ENCODE measurements at places on chromosomes 3 and 15.

DNA sequence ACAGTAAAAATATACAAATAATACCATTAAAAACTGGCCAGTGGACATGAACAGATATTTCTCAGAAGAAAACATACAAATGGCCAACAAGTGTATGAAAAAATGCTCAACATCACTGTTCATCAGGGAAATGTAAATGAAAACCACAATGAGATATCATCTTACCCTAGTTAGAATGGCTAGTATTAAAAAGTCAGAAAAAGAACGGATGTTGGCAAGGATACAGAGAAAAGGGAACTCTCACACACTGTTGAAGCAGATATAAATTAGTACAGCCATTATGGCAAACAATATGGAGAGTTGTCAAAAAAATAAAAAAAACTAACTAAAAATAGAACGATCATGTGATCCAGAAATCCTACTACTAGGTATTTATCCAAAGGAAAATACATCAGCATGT lies 222.7 kb upstream of the NAALADL2 start:
- no peak for DNase-seq

GRCh38 chr3:64813326-64813725 lies 125.5 kb upstream of the ADAMTS9 start:
- no peak for DNase-seq

GRCh38 chr15:65535192-65535591 lies 4.9 kb downstream of the HACD3 start:
- no peak for DNase-seq

GRCh38 chr3:50890688-50891344 lies 216.1 kb downstream of the DOCK3 start:
- no peak for DNase-seq

DNA sequence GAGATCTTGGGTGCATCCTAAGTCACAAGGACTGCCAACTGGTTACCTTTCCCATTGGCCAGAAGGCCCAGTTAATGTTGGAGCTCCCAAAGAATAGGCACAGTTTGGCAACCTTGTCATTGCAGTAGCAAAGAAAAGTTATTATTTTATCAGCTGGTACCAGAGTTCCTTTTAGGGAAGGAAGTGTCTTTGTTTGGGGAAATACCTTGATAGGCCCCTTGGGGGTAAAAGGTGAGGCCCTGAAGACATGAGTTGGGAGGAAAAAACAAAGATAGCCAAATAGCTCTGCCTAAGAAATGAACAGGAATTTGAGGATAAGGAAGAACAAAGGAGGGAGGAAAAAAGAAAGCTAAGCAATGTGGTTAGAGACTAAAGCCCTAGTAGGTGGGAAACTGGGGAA lies 85.8 kb downstream of the ANP32A start:
- no peak for DNase-seq

GRCh38 chr3:52023860-52024764 lies 28.4 kb upstream of the RPL29 start:
- no peak for DNase-seq

- DNase-seq, result no peak
Observed at GRCh38 chr3:68207327-68207726, 552.9 kb upstream of the SUCLG2 start.

- DNase-seq, result no peak
Observed at GRCh38 chr3:37814547-37814946, 47.1 kb upstream of the CTDSPL start.

- no peak for DNase-seq
Observed at GRCh38 chr15:72825829-72826228, 42.3 kb upstream of the ADPGK start.

- no peak for DNase-seq
Observed at GRCh38 chr3:8968375-8968882, 5.2 kb upstream of the RAD18 start.

GRCh38 chr3:169430707-169431404 lies 232.7 kb downstream of the MECOM start:
- DNase-seq, result peak; percentile 61

DNA sequence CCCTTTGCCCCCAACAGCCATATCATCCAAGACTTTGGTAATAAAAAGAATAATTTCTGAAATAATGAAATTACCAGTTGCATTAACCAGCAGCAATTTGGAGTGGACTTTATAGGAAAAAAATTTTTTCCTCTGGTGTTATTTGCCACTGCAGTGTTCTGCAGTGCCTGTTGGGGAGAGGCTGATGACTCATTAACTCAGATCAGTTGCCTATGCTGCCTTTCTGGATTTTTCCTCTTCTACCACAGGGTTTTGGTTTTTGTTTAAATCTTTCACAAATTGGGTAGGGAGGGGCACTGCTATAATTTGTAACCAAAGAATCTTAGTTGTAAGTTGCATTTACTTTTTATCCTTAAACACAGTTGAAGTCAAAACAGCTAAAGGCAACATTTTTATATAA lies 22.7 kb downstream of the ATP6V1A start:
- DNase-seq, result no peak

GRCh38 chr15:80424381-80424780 lies 20.2 kb downstream of the ARNT2 start:
- no peak for DNase-seq

DNA sequence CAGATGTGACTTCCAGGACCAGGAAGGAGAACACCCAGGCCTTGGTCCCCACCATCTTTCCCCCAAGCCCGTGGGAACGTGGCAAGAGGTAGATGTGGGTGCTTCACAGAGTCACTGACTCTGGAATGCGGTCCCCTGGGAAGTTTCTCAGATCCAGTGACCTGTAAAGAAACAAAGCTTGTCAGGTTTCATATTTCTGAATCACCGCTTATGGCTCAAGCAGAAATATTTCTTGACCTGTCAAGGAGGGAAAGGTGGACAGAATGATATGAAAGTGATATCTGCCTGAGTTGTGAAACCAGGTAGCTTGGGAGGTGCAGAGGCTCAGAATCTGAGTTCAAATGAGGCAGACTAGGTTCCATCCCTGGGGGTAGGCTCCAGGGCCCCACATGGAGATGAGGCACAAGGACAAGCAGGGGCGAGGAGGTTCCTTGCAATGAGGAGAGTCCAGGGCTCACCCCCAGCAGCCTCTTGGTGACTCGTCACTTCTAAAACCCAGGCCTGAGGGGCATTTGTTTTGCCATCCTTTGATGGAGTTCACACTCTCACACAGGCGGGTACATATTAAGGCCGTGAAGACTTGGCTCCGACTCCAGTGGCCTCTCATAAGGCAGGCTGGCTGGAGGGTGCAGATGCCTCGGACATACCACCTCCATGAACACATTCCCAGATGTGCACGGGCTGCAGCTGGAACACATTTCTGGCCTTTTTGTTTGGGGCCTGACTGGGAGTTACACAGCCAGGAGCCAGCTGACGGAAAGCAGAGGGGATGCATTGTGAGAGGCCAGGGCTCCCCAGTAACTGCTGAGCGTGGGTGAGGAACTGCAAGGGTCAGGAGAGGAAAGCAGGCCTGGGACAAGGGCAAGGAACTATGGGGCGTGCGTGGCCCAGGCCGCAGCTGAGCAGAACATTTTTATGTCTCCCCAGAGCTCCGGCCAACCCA lies 1.3 kb downstream of the CILP start:
- no peak for DNase-seq

DNA sequence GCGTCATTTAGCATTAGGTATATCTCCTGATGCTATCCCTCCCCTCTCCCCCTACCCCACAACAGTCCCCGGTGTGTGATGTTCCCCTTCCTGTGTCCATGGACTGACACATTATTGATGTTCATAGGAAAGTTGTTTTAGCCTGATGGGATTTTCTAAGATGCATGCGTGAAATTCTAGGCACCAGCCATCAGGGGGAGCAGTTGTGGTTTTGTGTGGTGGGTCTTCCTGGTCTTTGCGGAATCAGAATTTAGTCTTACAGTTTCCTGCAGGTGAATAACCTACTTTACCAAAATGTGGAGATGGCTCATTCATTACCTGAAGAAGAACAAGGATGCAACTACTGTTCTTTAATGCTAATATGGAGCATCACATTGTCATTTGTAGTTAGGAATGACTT lies 455.0 kb upstream of the THBS1 start:
- no peak for DNase-seq

- DNase-seq, result no peak
Observed at GRCh38 chr3:47847260-47847659, 44.3 kb downstream of the DHX30 start.

DNA sequence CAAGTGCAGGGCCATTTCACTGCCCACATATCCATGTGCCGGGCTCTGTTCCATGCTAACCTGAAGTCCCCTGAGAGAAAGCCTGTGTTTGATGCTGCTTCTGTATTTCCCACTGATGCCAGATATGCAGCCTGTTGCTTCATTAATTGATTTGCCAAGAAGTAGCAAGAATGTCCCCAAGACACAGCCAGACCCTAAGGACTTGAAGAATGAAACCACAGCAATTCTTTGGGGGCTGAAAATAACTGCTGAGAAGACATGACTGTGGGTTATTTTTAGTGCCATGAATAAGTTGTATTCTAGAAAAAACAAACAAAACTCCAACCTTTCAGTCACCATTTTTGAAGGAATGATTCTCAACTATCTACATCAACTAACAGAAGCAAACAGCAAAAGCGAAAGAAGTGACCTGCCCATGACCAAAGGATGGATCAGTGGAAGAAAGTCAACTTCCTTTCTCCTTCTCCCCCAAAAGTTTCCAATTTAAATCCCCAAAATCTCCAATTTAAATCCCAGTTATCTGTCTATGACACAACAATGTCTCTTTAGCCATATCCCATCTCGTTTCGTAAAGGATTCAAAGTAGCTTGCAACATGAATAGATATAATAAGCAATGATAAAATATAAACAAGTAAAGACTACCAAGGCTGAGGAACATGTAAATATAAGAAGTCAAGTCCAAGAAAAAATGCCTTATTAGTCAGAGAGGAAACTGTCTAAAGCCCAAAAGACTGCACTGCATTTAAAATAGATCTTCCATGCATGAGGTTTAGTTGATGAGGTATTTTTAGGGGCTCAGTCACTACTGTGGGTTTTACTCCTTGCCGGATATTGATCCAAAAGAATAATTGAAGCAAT lies 226.8 kb downstream of the DTWD1 start:
- no peak for DNase-seq

DNA sequence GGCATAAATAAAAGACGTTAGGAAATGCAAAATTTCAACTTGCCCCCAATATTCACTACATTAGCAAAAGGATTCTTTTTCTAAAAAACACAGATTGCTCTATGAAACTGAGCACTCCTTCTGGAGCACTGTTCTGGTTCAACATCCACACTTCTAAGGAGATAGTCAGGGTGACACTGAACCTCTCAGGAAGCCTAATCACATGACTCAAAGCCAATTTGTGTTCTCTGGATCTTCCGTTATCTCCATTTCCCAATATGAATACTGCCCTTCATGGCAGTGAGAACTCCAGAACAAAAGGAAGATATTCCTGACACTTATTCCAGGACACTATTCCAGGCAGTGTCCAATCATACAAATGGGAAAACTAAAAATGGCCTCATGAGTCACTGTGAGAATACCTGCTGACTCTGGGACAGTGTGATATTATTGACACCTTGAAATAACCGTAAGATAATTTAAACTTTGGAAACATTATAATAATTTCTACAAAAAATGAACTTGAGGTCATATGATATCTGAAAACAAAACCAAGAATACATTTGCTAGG lies 21.4 kb upstream of the TRPM7 start:
- DNase-seq, result no peak

GRCh38 chr15:46408312-46408711 lies 773.5 kb downstream of the SQOR start:
- DNase-seq, result no peak

DNA sequence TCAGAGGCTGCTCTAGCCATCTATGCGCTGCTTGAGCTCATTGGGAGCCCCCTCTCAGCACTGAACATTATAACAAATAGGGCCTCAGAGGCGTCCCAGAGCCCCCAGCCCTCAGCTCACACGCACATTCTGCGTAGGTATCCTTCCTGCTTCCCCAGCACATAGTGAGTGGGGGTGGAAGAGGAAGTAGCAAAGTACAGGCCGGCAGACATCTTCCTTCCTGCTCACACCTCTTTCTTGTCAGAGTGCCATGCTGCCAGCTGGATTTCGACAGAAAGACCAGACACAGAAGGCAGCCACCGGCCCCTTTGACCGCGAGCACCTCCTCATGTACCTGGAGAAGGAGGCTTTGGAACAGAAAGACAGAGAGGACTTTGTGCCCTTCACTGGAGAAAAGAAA lies 16.6 kb downstream of the TMOD2 start:
- DNase-seq, result no peak

GRCh38 chr3:152364237-152364636 lies 95.5 kb downstream of the MBNL1 start:
- DNase-seq, result no peak

DNA sequence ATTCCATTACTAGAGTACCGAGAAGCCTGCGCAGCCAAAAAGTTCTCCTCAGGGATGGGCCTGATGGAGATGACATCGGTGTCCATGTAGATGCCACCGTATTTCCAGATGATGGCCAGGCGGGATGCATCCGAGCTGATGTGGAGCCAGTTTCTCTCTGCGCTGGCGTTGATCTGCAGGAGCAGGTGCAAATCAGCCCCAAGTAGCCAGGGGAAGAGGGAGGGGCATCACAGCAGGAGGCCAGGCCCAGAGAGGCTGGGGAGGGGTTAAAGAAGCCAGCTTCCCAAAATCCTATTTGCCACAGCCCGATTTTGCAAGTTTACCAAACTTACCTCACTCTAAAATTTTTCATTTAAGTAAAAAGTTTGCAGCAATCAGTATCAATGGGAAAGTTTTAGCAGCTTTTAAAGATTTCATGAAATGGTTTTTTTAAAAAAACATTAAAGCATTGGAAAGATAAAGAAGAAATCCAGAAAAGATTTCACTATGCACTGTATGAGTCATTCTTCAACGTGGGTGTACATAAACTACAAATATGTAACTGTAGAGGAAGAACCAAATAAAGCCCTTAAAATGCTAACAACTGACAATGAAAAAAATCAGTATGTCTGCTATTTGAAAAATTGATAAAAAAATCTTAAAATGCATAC lies 7.4 kb downstream of the A4GNT start:
- DNase-seq, result no peak

DNA sequence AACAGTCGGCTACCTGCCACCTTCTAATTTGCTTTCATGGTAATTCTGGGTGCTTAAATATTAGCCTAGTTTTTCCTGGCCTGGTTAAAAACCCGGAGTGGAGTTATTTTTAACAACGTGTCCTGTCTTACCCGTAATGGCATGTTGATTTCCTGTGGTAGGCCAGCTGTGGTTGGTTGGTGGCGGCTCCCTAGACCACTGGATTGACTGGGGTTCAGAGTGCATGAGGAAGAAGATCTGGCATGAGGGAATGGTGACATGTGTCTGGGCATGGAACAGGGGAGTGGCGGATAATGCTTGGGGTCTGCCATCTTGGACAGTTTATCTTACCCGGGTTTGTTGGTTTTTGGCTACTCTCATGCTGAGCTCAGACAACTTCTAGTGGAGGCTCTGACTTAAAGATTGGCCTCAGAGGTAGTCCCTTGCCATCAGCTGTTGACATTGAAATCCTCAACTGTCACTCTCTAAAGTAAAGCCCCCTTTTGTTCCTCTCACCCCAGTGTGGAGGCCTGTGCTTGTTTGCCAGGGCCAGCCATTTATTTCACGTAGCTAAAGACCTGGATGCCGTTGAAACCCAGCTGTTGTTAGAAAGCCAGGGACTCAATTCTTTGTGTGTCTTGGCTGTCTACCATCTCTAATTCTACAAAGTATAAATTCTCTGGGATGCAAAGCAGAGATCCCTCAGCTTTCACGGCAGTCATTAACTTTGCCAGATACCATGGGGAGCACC lies 81.6 kb downstream of the DNASE1L3 start:
- no peak for DNase-seq

- DNase-seq, result no peak
Observed at GRCh38 chr3:184016811-184017671, 643 bp downstream of the ABCC5 start.

Data from pulmonary artery endothelial cell (primary cell).